ENCODE measurements at places on chromosomes 11 and 22.

GRCh38 chr11:67356864-67357561 is 3.7 kb upstream of the POLD4 start:
- no peak for DNase-seq

DNA sequence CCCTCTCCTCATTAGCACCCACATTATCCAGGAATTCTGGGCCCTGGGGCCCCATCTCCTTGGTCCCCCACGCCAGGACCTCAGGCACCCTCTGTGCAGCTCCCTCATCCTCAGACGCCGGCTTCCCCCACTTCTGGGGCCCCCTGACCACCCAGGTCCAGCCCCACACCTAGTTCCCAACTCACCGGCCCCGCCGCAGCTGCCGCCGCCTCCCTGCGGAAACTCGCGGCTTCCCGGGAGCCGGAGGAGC is at the start of gene PCSK7:
Gene PCSK7 (minus strand): TSS at position 232 of the 250 bp plus-strand sequence. CDS start 2,229 bp downstream, outside the sequence.
- no peak for DNase-seq

DNA sequence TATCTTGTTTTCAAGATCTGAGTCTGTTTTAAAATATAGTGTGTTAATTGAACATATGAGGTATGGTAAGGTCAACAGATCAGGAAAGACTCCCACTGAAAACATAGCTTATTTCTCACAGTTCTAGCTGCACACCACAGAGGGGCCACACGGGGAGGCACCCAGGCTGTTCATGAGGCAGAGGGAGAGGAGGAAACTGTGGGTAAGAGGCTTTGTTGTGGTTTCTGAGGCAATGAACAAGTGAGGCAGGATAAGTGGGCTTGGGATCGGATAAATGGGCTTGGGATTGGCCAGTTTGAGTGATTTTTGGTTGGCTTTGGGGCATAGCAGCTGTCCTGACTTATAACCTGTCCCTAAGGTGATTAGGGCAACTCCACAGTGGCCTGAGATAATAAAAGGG is 242.1 kb downstream of the LUZP2 start:
- no peak for DNase-seq

- no peak for DNase-seq
Measured at GRCh38 chr11:110467556-110467955, 37.8 kb downstream of the FDX1 start.

- DNase-seq: no peak
Measured at GRCh38 chr11:88651556-88651955, 314.0 kb upstream of the CTSC start.

GRCh38 chr11:37364246-37364839 is 766.3 kb upstream of the RAG2 start:
- DNase-seq: no peak

Measured in omental fat pad (tissue), 4 donors.